RWPE2 (cell line): ENCODE measurements at places on chromosomes 5 and 9.

- no peak for DNase-seq
Measured at GRCh38 chr5:88190106-88190834, 78.4 kb downstream of the TMEM161B start.

GRCh38 chr9:22240619-22241018, 206.0 kb upstream of the DMRTA1 start:
- no peak for DNase-seq

DNA sequence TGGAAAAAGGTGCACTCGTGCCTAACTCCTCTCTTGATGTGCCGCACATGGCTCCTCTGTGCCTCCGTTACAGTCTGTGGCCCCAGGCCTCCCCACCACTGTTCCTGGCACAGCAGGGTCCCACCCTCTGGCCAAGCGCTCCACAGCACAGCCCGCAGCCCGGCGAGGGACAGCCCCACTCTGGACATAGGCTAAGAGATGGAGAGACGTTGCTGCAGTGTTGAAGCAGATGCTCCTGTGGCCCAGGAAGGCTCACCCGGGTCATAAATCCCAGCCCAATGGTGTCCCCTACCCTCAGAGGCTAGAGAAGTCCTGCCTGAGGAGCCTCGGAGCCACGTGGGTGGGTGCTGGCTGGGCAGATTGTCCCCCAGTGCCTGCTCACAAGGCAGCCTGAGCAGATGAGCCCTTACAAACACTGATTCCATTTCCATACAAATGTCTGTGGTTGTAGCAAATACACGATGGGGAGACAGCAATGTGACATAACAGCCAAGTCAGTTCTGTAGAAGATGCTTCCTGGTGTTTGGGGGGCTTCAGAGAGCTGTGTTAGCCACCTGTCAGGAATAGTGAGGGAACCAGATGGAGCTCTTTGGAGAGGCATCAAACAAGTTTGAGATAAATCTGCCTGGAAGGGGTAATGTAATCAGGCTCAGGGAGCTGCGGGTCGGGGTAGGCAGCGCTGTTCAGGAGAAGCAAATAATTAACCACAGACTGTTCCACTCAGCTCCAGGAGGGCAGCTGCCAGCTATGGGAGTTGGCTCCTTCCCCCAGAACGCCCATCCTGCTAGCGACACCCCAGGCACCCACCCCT, 41.7 kb downstream of the C5orf15 start:
- no peak for DNase-seq

- no peak for DNase-seq
Measured at GRCh38 chr9:83285445-83286225, 222.7 kb upstream of the RASEF start.

DNA sequence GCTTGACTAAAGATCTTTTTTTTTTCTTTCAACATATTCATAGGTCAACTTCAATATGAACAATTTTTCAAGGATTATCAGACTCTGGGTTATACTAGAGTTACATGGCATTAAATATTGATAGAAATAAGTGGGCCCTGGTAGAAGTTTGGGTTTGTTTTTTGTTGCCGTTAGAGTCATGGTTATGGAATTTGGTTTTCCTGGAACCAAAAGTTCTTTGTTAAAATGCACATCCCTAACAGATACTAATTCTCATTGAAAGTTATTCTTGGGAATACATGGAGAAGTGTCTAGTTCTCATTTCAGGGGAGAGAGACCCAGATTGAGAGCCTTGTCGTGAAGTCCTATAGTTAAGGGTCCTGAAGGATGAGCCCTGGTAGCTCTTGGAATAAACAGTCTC, 124.9 kb downstream of the FGF1 start:
- no peak for DNase-seq
